ENCODE measurements at places on chromosomes 16 and 17.

GRCh38 chr17:78241277-78242023 lies 10.0 kb downstream of the TMEM235 start:
- DNase-seq, result peak; percentile 50

DNA sequence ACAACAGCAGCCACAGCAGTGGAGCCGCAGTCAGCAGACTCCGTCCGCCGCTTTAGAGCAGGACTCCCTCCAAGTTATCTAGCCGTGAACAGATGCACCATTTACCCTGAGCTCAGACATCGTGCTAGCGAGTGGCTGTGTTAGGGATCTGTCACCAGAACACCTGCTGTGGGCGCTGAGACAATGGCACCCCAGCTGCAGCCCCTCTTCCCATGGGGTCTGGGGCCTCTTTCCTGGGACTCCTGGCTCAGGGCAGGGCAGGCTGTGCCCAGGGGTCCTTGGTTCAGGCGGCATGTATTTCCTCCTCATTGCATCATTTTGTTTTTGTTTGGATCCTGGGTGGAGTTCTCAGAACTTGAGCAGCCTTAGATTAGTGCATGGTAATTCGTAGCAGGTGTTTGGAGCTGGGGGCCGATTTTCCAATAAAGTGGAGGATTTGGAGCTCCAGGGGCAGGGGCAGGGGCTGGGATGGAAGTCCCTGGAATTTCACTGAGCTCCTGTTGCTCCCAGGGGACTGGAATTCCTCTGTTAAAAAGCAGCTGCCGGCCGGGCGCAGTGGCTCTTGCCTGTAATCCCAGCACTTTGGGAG lies 23.4 kb downstream of the NMRAL1 start:
- DNase-seq, result no peak

GRCh38 chr17:28228109-28228840 lies 90.7 kb upstream of the TMEM97 start:
- DNase-seq, result no peak

- DNase-seq, result no peak
Measured at GRCh38 chr17:57677301-57677700, 67.8 kb downstream of the CCDC182 start.

- DNase-seq, result no peak
Measured at GRCh38 chr17:71252436-71252835, 868.4 kb upstream of the SOX9 start.

DNA sequence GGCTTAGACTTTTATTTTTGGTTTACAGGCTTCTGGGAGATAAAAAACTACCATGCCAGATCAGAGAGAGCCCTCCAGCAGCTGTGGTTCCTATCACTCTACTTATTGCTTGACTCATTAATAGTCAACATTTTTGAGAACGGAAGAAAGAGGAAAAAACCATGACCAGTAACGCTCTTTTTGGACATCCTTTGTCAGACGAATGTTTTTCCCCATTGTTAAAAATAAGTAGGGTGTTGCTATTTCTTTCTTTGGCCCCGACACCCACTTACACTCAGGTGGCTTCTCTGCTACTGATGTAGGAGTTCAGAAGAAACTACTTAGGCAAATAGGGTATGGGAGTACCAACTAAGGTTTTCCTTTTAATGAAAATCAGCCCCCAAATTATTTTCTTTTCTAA lies 27.5 kb downstream of the TVP23A start:
- DNase-seq, result no peak

DNA sequence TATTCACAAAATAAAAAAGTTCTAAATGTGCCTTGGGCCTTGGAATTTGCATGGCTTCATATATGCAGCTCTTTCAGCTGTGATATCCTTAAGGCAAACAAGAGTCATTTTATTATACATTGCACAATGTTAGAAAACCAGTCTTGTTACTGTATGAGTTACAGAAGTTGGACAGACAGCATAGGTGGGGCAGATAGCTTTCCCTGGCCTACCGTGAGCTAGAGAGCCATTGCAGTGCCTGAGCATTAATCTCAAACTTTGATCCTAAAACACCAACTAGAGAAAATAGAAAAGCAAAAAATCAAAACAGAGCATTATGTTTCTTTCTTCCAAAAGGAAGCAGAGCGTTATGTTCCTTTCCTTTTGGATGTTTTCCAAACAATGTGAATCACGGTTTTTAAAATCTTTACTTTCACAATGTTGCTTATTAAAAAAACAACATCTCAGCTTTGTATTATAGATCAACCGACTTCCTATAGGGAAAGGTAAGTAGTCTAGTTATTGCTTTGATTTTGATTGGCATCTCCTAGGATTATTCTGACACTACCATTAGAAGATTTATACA lies 32.2 kb downstream of the ARHGAP44 start:
- no peak for DNase-seq

DNA sequence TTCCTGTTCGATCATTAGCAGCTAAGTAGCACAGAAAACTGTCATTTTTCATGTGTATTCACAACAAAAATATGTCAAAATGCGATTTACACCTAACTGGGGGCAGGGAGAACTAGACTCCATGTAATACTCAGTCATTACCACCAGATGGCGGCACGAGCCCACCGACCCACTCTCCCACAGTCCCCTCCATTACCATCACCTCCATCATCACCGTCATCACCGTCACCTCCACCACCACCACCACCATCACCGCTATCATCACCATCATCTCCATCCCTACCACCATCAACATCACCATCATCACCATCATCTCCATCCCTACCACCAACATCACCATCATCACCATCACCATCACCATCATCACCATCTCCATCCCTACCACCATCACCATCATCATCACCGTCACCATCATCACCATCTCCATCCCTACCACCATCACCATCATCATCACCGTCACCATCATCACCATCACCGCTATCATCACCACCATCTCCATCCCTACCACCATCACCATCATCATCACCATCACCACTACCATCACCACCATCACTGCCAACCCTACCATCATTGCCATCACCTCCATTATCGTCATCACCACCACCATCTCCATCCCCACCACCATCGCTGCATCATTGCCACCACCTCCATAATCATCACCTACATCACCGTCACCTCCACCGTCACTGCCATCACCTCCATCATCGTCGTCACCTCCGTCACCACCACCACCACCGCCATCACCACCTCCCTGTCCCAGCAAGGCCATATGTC lies 14.4 kb downstream of the NDUFAF8 start:
- DNase-seq, result peak; percentile 58

DNA sequence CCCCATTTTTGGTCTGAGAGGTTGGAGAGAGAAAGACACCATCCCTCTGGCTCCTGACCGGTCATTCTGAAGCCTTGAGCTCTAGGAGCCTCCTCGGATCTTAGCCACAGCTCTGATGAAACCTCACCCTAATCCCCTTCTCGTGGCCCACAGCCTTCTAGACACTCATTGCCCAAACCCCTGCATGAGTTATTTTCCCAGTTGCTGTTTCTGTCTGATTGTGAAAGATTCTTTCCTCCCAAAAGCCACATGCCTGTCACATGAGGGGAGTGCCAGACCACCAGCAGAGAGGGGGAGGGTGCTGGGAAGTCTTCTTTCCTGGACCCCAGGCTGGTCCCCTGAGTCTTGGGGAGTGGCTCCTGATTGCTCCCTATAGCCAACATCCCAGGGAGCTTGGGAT lies 17.6 kb upstream of the ABR start:
- peak; percentile 89 for DNase-seq

DNA sequence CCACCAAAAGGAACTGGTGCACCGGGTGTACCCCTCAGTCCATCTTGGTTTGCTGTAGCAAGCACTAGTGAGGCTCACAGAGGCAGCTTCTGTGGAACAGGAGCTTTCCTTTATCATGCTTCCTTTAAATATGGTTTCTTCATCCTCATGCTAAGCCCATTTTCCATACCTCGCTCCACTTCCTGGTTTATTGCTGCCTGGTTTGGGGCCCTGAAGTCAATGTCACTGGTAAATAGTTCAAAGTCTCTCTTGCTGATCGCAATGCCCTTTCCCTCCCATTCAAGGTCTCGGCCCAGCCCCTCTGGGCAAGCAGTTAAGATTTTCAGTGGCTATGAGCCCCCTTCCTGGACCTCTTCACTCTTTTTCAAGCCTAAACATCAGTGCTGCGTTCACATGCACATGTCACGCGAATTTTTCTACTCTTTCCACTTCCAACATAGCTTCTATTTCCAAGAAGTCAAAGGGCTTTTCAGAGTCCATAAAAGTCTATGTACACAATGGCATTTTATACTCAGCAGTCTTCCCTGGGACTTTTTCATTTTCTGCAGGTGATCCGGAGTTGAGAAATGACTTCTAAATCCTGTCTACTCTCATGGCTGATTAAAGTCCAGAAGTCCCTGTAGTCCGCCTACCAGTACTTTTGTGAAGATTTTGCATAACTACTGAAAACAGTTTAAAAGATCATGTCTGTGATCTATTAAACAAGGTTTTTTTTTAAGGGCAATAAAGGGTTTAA lies 323.8 kb upstream of the ZFHX3 start:
- no peak for DNase-seq

- peak; percentile 100 for DNase-seq
Measured at GRCh38 chr16:50741781-50742575, at the start of gene CYLD. TSS of gene CYLD (plus strand) at chr16:50742086. CDS start at chr16:50749699, 7,613 bp downstream.

DNA sequence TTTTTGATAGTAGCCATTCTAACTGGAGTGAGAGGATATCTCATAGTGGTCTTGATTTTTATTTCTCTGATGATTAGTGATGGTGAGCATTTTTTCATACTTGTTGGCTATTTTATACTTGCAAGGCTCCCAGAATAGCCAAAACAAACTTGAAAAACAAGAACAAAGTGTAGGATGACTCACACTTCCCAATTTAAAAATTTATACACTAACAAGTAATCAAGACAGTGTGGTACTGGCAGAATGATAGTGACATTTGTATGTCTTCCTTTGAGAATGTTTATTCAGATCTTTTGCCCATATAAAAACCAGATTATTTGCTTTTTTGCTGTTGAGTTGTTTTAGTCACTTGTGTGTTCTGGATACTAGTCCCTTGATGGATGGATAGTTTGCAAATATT lies 17.8 kb downstream of the SPECC1 start:
- DNase-seq, result no peak

GRCh38 chr16:48112600-48112999 lies 43.2 kb downstream of the ABCC12 start:
- DNase-seq, result no peak

GRCh38 chr17:57548421-57549410 lies 196.4 kb downstream of the CCDC182 start:
- DNase-seq, result no peak

GRCh38 chr17:699345-699744 lies 15.3 kb downstream of the VPS53 start:
- peak; percentile 54 for DNase-seq

- peak; percentile 16 for DNase-seq
Measured at GRCh38 chr17:19671433-19671832, 22.9 kb downstream of the ALDH3A2 start.

DNA sequence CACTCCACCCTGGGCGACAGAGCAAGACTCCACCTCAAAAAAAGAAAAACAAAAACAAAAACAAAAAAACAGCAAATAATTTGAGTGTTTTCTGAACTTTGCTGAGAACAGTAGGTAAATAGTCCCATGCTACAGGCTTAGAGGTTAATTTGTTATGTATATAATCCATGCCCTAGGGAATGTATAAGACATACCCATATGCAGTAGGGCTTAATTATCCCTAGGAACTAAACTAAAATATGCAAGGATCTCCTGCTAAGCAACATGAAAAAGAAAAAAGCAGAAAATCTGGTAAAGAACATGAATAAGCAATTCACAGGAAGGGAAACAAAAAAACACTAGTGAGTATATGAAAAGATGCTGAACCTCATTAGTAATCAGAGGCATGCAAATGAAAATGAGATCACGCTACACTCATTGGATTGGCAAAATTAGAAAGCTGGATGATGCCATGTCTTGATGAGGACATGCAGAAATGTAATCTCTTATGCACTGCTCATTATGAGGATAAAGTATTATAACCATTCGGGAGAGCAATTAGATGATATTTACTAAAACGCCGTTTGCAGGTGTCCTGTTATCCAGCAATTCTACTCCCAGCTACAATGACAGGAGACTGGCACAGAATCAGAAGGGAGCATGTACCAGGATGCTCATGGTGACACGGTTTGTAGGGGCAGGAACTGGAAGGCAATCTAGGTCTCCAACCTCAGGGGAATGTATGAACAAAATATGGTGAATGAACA lies 5.6 kb downstream of the KCTD13 start:
- no peak for DNase-seq

DNA sequence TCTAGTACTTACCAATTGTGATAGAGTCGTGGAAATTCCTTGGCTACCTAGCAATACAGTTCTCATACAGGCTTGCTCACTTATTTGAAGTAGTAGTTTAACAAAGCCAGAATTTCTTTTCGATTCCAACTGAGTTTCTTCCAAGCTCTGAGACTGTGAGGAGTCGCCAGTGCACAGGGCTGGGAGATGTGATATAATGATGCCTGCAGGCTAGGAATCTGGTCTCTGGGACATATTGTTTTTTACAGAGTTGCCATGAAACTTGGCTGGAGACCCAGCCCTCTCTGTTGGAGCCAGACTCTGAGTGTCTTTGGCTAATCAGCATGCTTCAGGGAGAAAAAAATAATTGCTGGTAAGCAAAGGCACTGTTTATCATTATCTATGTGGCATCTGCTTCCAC lies 698.8 kb upstream of the GOT2 start:
- no peak for DNase-seq

DNA sequence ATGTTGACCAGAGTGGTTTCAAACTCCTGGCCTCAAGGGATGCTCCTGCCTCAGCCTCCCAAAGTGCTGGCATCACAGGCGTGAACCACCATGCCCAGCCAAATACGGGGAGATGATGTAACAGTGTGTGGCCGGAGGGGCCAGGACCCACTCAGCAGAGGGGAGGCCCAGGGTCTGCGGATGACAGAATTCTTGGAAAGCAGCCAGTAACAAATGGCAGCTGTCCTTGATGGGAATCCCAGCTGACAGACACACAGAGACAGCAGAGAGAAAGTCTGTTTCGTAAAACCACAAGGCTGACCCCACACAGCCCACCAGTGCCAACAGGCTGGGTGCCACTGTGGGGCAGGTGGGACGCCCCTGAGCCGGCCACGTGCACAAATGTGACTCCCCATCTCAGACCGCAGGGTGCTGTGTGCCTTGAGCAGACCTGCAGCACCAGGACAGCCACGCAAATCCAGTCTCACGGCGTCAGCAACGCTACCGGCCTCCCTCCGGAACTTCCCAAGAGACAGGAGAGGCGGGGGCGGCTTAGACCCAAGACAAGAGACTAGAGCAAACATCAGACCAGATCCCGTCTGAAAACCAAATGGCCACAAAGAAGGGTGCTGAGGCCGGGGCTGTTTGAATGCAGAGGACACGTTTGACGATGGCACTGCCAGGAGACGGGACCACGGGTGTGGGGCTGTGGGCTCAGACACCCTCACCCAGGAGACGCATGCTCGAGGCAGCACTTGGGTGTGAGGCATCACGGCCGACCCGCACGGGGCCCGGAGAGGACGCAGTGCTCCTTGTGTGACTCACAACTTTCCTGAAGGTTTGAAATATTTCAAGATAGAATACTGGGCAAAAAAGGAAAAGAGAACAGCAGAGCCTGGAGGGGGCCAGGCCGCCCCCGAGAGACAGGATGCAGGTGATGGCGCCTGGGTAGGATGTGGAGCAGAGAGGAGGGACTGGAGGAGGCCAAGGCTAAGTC lies 24.6 kb downstream of the CTU2 start:
- DNase-seq, result no peak

Data from suppressor macrophage (primary cell).